ENCODE measurements at places on chromosomes 6 and 20. TPM values are rescaled to one million over a fixed set of nuclear protein-coding genes. Genes with fewer than 3 reads are reported as not detected.

The MTFR2 gene
- 11.6 TPM for total RNA-seq

The NKAIN4 gene
- total RNA-seq: 5.2 TPM

The RGL2 gene
- total RNA-seq: 14.4 TPM

The EEF1E1 gene
- total RNA-seq: 68.0 TPM

The PRSS16 gene
- total RNA-seq: 2.5 TPM
